ENCODE measurements at places on chromosomes 13 and 19. TPM values are rescaled to one million over a fixed set of nuclear protein-coding genes. Genes with fewer than 3 reads are reported as not detected.

GRCh38 chr13:36685927-36686326 is 12.1 kb downstream of the SERTM1 start:
- peak; percentile 63 for DNase-seq

DNA sequence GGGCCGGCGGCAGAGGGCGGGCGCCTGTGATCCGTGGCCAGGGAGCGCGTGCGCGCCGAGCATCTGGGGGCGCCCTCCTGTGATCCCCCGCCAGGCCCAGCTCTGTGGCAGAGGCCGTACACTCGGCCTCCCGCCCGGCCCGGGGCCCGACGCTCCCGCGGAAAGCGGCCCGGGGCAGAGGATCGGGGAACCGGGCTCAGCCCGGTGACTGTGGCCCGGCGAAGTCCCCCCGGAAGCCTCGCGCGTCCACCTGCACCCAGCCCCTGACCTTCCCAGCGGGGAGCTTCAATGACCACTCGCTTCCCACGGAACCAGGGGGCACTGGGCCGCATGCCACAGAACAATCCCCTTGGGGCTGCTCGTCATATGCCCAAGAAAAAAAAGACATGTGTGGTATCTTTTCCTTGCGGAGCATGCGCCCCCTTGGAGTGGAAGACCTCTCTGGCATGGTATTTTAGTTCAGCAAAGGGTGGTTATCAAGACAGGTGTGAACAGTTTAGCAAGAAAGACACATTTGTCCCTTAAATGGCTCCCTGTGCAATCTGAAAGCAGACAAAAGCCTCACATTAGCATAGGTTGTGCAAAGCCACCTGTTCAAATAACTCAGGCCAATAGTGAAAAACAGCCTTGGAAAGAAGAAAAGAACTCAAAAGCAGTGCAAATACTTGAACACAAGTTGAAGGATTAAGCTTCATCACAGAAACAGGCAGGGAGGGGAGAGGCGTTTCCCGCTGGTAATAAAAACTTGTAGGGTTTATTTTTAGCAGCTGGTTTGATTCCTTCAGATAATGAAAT is 290.9 kb upstream of the SOX21 start:
- DNase-seq: no peak

- DNase-seq: peak; percentile 56
Observed at GRCh38 chr19:15197942-15198341, 2.9 kb downstream of the NOTCH3 start.

GRCh38 chr13:60035874-60036273 is 127.9 kb downstream of the DIAPH3 start:
- no peak for DNase-seq

DNA sequence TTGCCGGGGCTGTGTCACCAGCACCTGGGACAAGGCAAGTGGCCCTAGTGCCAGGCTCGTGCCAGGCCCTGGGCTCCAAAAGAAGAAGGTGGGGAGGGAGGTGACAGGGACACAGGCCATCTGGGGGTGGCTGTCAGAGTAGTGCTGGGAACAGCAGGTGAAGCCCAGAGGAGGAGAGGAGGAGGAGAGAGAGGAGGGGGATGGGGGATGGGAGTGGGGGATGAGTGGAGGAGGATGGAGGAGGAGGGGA is 18.7 kb downstream of the LSM4 start:
- no peak for DNase-seq

Gene TMEM190
- not detected for polyA plus RNA-seq

Gene TSKS
- 0.31 TPM for polyA plus RNA-seq

GRCh38 chr13:22262001-22262885 is 591.4 kb downstream of the FGF9 start:
- no peak for DNase-seq

- DNase-seq: no peak
Observed at GRCh38 chr13:94666065-94666464, 46.3 kb downstream of the SOX21 start.

GRCh38 chr19:55836340-55836739 is at the start of gene NLRP4:
TSS of gene NLRP4 (plus strand) at chr19:55836540. CDS start at chr19:55852081, 15,541 bp downstream.
- DNase-seq: no peak

DNA sequence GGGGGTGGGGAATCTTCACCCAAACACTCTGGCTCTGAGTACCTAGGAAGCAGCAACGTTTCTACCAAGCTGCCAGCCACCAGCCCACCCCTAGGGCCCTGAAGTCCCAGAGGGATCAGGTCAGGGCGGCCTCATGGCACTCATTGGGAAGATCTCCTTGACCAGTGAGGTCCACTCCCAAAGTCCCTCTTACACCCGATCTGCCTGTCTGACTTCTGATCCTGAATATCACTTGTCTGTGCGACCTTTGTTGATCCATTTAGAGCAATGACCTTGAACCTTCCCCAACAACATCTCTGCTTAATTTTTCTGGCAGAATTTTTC is 2.1 kb upstream of the GNA15 start:
- DNase-seq: no peak

- peak; percentile 70 for DNase-seq
Observed at GRCh38 chr19:17337675-17338432, 501 bp downstream of the GTPBP3 start.

DNA sequence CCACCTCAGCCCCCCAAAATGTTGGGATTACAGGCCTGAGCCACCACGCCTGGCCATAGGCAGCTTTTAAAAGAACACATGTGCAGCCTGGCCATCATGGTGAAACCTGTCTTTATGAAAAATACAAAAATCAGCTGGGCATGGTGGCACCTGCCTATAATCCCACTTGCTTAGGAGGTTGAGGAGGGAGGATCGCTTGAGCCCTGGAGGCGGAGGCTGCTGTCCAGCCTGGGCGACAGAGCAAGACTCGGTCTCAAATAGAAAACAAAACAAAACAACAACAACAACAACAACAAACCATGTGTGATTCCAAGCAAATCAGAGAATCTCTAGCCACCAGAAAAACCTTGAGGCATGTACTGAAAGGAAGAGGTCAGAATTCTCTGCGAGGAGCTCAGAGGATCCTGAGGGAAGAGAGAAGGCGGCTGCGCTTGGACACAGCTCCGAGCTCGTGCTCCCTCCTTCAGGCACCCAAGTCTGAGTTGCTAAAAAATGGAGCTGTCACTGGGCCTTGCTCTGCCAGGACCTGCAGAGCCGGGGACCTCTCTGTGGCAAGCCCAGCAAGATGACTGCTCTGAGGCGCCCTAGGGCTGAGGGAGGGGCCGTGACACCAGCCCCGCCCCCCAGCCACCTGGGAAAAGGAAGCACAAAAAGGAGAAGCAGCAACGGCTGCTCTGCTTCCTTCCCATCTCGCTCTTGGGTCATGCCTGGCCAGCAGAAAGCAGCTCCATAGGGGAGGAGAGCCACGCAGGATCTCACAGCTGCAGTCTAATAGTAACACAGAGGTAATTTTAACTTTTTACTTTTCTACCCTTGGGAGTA is at the start of gene ARL11:
Gene ARL11, plus strand, starts transcription at position 677 of the 822 bp plus-strand sequence. CDS start 1,941 bp downstream, outside the sequence.
- DNase-seq: no peak

DNA sequence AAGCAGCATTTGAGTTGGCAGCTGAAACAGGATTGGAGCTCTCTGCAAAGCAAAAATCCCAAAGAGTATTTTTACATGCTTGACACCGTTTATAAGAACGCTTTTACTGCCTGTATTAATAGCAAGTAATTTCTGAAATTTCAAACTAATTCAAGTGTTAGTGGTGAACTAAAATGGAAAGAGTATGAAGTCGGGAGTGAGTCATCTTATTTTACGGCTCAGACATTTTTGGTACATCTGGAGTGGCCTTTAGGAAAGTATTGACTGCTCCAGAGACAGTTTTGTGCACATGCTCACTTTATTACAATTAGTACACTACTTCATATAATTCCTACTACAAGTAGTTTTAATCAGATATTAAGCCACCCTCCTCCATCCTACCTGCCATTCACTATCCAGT is 167.4 kb downstream of the SLITRK6 start:
- no peak for DNase-seq

- no peak for DNase-seq
Observed at GRCh38 chr13:23146006-23146405, 34.8 kb upstream of the SGCG start.

- no peak for DNase-seq
Observed at GRCh38 chr13:43022934-43023288, 475 bp upstream of the DNAJC15 start.

- no peak for DNase-seq
Observed at GRCh38 chr19:50319156-50319555, 10.0 kb downstream of the KCNC3 start.

DNA sequence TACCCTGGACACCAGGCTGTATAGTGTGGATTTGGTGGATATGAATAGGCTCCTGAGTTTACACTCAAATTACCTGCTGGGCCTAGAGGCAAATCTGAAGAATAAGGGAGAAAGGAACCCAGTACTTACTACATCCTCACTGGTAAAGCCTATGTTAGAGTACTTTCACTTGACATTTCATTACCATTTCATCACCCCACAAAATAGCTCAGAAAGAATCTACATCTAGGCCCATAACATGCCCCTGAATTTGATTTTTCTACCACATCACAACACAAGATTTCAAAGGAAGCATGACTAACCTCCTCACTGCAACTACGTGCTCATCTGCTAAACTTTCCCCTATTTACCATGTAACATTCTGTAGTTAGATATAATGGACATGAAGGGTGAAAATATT is 43.3 kb downstream of the VWA8 start:
- peak; percentile 72 for DNase-seq

DNA sequence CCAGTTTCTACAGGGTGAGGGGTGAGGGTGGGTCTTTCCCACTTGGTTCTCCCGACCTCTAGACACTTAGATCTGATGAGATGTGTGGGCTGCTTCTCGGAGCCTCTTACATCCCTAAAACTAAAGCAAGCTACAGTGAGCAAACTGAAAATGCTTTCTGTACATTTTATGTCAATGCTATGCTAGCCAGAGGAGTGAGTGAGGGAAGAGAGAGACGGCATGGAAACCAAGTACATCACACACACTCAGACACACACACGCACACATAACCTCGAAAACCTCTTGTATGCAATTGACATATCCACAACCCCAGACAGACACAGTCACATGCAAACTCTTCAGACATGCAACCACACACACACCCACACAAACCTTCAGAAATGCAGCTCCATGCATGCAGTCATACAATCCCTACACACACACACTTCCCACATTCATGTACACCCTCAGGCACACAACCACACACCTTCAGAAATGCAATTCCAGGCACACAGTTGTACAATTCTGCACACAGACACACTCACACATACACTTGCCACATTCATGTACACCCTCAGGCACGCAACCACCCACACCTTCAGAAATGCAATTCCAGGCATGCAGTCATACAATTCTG is 1.4 kb downstream of the SLC1A6 start:
- DNase-seq: no peak

- peak; percentile 38 for DNase-seq
Observed at GRCh38 chr19:50649433-50650391, at the start of gene C19orf81. TSS of gene C19orf81 (plus strand) at chr19:50649445. CDS start at chr19:50649445, 0 bp downstream.

DNA sequence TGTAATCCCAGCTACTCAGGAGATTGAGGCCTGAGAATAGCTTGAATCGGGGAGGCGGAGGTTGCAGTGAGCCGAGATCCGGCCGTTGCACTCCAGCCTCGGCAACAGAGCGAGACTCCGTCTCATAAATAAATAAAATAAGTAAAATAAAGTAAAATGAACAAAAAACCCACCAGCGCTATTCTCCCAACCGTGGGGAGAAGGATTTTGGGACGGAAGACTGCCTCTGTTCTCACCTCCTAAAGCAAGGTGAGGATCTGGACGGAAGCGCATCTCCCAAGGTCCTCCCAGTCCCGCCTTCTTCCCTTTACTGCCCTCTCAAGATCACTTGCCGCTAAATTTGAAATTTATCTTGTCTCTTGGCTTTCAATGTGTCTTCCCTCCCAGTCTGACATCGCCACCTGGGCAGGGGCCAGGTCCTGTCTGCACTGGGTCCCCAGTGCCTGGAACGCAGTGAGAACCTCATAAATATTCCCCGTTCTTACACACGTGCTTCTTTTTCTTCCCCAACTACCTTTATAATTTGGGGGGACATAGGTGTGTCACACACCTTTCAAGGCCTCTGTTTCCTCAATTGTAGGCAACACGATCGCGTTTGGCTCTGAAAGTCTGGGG is 1.2 kb upstream of the DNAJB1 start:
- no peak for DNase-seq

Gene PSG1
- polyA plus RNA-seq: 2.5 TPM

- peak; percentile 78 for DNase-seq
Observed at GRCh38 chr19:46859637-46860124, 1.1 kb upstream of the ARHGAP35 start.

DNA sequence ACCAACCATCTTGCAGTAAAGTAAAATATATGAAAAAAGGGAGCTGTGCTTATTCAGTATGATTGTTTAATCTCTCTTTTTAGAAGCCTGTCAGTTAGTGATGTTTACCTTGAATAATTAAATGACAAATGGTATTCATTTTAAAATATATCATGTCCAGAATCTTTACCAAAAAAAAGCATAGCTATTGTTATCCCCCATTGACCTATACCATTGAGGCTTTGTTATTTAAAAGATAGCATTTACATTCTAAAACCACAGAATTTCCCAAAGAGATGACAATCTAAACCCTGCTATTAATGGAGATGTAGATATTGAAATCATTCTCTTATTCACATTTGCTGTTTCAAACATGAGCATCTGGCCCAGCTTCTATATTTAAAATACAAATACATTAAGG is 2.2 kb downstream of the CNMD start:
- no peak for DNase-seq
